ENCODE measurements at places on chromosomes 4 and X.
A peak's percentile ranks its signal among the peaks of the same experiment; 100 is the strongest.

DNA sequence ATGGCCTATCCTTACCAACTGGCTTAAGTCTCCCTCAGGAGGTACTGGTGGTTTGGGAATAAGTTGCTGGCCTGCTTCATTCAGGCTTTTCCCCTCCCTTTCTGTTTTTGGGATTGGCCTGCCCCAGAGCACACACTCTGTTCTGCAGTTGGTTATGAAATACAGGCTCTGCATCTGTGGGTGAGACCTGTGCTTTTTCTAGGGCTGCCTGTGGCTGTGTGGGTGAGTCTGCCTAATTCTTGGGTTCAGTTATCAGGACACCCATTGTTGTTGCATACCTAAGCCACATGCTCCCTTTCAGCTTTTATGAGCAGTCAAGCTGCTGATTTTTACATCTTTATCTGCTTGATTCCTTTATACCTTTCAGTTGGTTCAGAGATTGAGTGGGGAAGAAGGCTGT, 19.0 kb upstream of the CWH43 start:
- DNase-seq: no peak

- no peak for DNase-seq
Measured at GRCh38 chr4:102007959-102008425, 217.5 kb downstream of the BANK1 start.

GRCh38 chr4:54440394-54441136, 211.5 kb downstream of the PDGFRA start:
- peak; percentile 22 for DNase-seq

DNA sequence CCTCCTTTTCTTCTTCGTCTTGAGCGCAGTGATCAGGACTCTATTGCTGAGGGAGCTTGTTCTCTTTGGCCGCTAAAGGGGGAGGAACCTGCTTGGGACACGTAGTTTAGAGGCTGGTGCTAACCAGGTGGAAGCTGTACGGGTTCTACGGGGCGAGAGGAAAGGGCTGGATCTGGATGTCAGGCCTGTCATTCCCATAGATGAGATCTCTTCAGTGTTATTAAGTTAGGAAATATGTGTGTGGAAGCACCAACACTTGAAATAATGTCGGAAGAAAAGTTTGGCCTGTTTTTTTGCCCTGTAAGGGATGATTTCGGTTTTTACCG, 643 bp downstream of the SRP72 start:
- DNase-seq: peak; percentile 15

- DNase-seq: peak; percentile 18
Measured at GRCh38 chr4:123785538-123785937, 388.9 kb downstream of the SPRY1 start.

DNA sequence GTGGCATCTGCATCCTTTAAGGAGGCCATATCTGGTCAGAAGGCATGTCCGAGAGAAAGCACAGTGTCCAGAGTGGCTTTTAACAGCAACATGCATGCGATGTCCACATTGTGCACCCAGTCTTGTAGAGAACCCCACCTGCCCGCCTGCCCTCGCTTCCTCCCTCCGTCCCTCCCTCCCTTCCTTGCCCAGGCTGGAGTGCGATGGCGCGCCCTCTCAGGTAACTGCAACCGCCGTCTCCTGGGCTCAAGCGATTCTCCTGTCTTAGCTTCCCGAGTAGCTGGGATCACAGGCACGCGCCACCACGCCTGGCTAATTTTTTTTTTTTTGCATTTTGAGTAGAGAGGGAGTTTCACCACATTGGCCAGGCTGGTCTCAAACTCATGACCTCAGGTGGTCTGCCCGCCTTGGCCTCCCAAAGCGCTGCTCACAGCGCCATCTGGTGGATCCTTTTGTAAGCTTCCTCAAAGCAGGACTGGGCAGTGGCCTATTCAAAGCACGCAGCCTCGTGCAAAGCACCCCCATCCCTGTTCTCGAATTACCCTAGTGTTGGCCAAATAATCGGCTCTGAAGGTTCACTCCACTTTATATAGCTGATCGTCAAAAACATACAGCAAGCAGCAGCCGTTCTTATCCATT, 15.0 kb downstream of the BRCC3 start:
- DNase-seq: peak; percentile 69

DNA sequence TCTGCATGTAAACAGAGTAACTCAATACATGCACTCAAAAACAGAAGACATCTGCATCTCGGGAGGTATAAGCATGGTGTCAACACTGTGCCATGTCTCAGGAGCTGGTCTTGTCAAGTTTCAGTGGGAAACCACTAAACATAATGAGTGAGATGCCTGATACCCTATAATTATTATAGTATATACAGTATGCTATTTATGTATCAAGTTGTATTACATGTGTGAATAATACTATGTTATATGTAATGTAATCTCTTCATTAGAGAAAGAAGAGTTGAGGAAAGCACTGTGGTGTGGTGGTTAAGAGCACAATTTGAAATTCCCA, 2.5 kb downstream of the PPBP start:
- no peak for DNase-seq

DNA sequence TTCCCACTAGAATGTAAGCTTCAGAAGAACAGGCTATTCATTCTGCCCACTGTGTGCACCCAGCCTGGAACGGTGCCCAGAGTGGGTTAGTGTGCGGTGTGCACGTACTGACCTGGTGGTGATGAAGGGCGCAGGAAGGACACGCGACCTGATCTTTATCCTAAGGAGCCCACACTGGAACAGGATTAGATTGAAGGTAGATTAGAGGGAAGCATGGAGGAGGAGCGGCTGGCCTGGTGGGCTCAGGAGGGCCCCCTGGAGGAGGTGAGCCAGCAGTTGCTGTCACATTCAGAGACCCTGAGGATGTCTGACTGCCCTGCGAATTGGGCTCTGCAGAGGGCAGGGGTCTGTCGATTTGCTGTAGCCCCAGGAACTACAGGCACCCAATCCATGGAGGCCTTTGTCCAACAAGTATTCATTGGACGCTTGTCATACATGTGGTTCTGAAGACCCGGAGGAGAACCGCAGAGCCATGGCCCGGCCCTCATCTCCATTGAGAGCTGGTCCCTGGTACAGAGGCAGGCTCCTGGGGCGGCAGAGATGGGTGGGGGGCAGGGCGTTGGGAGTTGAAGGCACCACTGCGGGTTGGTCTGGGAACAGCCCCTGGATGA, 73.2 kb downstream of the HTRA3 start:
- peak; percentile 73 for DNase-seq

DNA sequence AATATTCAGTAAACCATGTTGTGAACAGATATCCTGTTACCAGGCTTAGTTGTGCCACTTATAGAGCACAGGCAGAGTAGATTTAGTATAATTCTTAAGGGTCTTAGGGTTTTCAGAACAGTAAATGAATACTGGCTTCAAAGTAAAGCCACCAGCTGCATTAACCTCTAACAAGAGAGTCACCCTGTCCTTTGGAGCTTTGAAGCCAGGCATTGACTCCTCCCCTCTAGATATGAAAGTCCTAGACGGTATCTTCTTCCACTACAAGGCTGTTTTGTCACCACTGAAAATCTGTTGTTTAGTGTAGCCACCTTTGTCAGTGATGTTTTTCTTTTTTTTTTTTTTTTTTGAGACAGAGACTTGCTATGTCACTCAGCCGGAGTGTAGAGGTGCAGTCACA, 77.7 kb downstream of the ALPK1 start:
- DNase-seq: no peak

DNA sequence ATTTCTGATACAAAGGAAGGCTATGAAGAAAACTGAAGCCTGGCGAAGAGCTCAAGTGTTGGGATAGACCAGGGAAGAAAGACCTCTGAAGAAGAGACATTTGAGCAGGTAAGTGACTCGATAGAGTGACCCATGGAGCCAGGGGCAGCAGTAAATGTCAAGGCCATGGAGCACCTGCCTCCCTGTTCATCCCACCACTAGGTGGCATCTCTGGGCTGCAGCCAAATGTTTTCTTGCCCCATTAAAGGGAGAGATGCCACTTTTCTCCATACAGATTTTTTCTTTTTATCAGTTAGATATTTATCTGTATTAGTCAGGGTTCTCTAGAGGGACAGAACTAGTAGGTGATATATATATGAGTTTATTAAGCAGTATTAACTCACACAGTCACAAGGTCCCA, 4.9 kb upstream of the ZNF81 start:
- peak; percentile 65 for DNase-seq

GRCh38 chr4:7429601-7430078, 5.1 kb downstream of the PSAPL1 start:
- DNase-seq: no peak

- no peak for DNase-seq
Measured at GRCh38 chr4:156456830-156457229, 503.2 kb upstream of the CTSO start.

DNA sequence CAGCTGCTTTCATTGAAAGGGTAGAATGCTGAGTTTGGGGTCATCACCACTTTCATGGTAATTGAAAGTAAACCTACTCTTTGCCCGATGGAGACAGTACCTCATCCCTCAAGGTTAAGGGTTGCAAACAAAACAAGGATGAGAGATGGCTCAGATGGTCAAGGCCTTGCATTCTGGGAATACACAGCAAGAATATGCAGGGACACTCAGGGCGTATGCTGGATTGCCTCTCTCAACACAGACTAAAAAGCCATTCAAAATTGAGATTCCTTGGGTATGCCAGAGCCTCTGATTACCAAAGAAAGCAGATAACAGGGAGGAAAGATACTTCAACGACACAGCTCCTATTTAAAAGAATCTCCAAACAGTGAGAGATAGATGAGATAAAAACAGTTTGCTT, 310.4 kb downstream of the ARAP2 start:
- DNase-seq: no peak

- no peak for DNase-seq
Measured at GRCh38 chr4:24070117-24070516, 180.3 kb upstream of the PPARGC1A start.

DNA sequence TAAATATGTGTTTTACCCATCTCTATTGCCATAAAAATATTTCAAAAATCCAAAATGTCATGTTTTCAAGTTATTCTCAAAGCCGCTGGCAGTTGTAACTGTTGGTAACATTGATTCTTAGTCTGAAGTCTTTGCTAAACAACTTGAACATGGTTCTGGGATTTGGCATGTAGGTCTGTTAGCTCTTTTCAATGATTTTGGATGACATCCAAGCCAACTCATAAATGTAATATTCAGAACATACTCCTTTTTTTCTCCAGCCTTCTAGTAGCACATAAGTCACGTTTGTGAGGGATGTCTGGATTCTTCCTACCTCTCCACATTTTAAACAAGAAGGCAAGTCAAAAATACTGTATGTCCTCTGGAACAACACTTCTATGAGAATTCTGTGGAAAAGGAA, 305.3 kb downstream of the PRR32 start:
- DNase-seq: no peak

- no peak for DNase-seq
Measured at GRCh38 chr4:108129196-108129595, 39.5 kb downstream of the LEF1 start.

DNA sequence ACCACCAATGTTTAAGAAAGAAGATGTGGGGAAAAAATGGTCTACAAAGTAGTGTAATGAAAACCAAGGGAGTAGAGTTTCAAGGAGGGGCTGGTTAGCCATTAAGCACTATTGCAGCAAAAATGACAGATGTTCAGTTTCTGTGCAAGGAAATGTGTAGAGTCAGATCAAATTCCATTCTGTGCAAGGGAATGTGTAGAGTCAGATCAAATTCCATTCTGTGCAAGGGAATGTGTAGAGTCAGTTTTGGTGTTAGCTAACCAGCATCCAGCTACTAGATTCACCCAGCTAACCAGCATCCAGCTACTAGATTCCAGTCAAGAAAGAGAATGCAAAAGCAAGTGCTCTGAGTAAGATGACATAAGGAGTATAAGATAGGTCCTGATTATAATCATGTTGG, 208.8 kb downstream of the COX18 start:
- DNase-seq: no peak

GRCh38 chrX:30246769-30247489, at the start of gene MAGEB1:
Gene MAGEB1, plus strand, starts transcription at chrX:30247146. Its CDS starts 3,348 bp downstream, at chrX:30250494.
- peak; percentile 62 for DNase-seq

DNA sequence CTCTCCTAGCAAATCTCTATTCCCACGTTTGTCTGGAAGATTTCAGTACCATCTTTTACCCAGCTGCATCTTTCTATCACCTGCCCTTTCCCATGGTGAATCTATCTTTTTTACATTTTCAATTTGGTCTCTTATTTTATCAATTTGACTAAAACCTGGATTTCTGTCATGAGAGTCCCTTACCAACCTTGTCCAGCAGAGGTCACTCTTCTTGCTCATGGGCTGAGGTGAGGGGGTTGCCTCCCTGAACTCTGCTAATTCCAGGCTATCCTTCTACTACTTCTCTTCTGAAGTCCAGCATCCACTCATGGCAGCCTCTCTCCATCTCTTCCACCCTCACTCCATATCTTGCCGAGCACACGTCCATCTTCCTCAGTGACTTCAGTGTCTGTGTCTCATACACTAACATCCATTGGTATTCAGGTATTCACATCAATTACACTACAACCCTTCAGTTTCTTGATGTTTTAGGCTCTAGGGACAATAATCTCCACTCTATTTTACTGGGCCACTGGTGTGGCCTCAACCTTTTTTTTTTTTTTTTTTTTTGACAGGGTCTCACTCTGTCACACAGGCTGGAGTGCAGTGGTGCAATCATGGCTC, 17.8 kb upstream of the ZNF827 start:
- DNase-seq: peak; percentile 49

- peak; percentile 6 for DNase-seq
Measured at GRCh38 chr4:1496116-1496642, 89.9 kb upstream of the NKX1-1 start.

DNA sequence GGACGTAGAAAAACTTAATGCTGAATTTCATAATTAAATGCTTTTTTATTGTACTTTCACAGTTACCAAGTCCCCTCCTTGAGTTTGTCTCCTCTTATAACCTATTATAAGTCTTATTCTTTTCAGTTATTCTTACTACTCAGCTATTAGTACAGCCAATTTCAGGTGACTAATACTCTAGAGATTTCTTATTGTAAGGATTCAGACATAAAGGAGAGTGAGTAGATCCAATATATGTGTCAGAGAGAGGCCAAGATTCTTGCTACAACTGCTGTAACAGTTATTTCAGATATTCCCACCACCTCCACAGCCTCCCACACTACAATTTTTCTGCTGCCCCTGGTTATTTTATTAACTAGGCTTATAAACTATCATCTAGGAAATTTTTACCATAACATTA, 274.5 kb downstream of the GPAT3 start:
- DNase-seq: no peak

- DNase-seq: no peak
Measured at GRCh38 chr4:186368281-186368680, 102.3 kb downstream of the F11 start.

GRCh38 chrX:141619336-141619735, 29.8 kb downstream of the SPANXA2 start:
- DNase-seq: no peak

GRCh38 chrX:129876771-129877305, 29.1 kb upstream of the UTP14A start:
- DNase-seq: no peak

DNA sequence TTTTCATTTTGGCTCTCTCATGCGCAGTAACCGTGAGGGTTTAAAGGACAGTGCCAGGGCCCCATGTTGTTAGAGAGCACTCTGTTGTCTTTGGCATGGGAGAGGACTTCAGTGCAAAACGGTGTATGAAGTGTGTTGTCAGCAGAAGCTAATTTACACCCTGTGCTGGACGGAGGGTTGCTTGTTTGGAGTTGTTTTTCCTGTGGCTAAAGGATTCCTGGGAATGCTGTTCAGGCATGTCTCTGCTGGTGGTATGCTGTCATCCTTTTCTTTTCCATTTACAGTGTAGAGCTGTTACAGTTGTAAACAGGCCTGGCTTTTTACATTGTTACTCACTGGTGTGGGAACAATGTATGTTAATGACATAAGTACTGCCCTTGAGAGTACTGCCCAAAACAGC, 206.3 kb downstream of the CBR4 start:
- DNase-seq: no peak

Data from WTC11 (cell line).